PC-3 (cell line): ENCODE measurements at places on chromosomes 7 and 10. TPM values are rescaled to one million over a fixed set of nuclear protein-coding genes. Genes with fewer than 3 reads are reported as not detected.

Gene CCDC126
- 3.2 and 5.6 TPM in 2 replicates for total RNA-seq

Gene ADAM12
- 3.4 and 9.4 TPM in 2 replicates for total RNA-seq

Gene HOXA2
- total RNA-seq: 0.07 and 1.8 TPM in 2 replicates

Gene VPS37D
- total RNA-seq: 6.3 and 7.7 TPM in 2 replicates

Gene RBP3
- not detected in 2 replicates for total RNA-seq

Gene OR9A2
- total RNA-seq: not detected in 2 replicates

Gene GIMAP8
- total RNA-seq: not detected in 2 replicates

Gene OR2A12
- total RNA-seq: not detected in 2 replicates

Gene CDK14
- 6.6 and 8.2 TPM in 2 replicates for total RNA-seq

Gene IFIT2
- 6.9 and 8.6 TPM in 2 replicates for total RNA-seq

GRCh38 chr7:83984076-83984475 is 210.5 kb downstream of the SEMA3A start:
- DNase-seq: no peak

DNA sequence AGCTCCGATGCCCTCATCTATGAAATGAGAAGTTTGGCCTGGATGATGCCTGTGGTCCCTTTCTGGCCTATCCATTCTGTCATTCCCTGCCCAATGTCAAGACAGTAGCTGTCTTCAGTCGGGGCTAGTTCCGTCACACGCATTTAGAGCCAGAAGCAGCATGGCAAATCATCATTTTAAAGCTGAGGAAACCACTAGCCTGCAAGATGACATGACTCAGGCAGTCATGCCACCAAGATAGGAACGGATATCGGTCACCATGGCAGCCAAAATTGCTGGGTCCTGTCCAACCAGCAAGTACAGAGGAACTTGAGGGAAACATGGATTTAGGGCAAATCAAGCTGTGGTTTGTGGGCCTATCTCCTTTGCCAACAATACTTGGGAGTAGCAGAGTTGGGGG is 64.5 kb upstream of the MRLN start:
- DNase-seq: no peak

DNA sequence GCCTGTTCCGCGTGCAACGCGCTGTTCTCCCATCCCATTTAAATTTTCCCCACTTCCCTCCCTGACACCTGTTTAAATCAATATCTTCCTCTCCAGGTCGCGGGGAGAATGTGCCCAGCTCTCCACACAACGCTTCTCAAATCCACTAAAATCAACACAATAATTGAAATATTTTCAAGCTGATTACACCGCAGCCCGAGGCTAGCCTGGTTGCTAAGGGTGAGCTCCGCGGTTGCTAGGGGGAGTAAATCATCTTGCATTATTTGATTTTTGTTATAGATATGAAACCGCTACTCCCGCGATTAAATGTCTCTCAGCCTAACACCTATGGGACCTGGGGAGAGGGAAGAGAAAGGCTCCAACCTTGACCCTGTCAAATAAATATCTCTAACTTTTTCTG is 36.2 kb downstream of the UNCX start:
- peak; percentile 59 for DNase-seq

DNA sequence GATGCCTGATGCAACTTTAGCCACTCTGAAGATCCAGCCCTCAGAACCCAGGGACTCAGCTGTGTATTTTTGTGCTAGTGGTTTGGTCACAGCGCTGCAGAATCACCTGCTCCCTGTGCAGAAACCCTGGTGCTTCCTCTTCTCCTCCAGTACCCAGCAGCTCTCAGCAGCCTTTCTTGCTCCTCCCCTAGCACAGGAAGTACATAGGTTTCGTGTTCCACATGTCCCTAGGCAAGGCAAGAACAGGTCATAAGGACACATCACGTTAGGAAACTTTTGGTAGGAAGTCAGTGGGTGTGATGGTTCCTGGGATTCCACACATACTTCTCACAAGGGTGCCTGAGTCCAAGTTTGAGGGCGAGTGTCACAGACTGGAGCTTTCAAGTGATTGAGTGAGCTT is 167.9 kb upstream of the PRSS1 start:
- peak; percentile 38 for DNase-seq

GRCh38 chr7:101373812-101374614 is 11.3 kb downstream of the COL26A1 start:
- peak; percentile 16 for DNase-seq

- peak; percentile 49 for DNase-seq
Observed at GRCh38 chr7:104627516-104627915, 299.1 kb downstream of the LHFPL3 start.

DNA sequence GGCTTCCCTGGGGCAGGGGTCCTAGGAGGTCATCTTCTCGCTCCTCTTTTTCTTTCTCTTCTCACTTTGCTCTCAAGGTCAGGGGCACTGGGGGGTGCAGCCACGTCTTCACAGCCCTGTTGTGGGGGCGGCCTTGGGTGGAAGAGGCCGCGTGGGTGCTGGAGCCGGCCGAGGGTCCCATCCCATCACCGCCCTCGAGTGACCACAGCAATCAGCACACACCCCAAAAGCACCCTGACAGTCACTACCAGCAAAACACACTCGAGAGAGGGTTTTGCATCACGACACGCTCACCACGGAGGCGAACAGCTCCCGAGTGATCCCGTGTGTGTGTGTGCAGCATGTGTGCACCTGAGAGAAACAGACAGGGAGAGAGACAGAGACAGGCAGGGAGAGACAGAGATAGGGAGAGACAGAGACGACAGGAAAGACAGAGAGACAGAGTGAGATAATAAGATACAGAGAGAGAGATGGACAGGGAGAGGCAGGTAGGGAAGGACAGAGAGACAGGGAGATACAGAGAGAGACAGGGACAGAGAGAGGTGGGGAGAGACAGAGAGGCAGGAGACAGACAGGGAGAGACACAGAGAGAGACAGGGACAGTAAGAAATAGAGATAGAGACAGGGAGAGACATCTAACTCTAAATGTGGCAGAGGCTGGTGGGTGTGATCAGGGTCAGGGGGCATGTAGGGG is 100.9 kb downstream of the WDR37 start:
- DNase-seq: no peak

DNA sequence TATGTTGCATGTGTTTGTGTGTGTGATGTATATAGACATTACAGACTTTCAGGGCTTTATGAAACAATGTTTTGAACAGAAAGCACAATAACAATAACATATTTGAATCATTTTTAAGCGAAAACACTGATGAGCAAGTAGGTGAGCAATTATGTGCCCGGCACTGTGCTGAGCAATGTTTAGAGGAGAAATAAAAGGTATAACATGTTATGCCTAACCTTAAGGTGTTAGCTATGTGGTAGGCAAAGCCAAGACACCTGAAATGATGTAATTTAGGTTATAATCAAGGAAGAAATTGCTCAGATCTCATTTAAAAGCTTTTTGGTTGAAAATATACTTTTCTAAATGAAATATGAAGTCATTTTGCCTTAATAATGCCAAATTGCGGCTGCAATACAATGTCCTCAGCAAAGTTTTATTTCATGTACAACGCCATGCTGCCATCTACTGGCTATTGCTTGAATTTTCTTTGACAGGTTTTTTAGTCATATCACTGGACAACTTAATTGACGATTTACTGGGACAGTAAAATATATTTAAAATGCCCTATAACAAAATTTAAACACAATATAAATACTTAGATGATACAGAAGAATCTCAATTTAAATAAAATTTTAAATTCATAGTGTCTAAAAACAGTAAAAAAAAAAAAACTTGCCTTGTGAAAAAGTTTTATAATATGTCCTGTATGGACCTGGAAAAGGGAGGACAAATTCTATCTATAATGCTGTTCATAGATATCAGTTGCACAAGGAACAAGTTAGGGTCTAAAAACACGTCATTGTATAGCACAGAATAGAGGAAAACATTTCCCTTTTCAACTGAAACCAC is 131.1 kb upstream of the CDK1 start:
- DNase-seq: peak; percentile 98

- DNase-seq: peak; percentile 93
Observed at GRCh38 chr7:129569811-129570215, 41.7 kb upstream of the NRF1 start.

- DNase-seq: no peak
Observed at GRCh38 chr10:84177541-84178141, 4.0 kb downstream of the GPR15LG start.

GRCh38 chr10:89535171-89536012 is at the start of gene SLC16A12:
SLC16A12 (minus strand) TSS chr10:89535594; CDS start chr10:89462578, 73,016 bp downstream.
- no peak for DNase-seq

DNA sequence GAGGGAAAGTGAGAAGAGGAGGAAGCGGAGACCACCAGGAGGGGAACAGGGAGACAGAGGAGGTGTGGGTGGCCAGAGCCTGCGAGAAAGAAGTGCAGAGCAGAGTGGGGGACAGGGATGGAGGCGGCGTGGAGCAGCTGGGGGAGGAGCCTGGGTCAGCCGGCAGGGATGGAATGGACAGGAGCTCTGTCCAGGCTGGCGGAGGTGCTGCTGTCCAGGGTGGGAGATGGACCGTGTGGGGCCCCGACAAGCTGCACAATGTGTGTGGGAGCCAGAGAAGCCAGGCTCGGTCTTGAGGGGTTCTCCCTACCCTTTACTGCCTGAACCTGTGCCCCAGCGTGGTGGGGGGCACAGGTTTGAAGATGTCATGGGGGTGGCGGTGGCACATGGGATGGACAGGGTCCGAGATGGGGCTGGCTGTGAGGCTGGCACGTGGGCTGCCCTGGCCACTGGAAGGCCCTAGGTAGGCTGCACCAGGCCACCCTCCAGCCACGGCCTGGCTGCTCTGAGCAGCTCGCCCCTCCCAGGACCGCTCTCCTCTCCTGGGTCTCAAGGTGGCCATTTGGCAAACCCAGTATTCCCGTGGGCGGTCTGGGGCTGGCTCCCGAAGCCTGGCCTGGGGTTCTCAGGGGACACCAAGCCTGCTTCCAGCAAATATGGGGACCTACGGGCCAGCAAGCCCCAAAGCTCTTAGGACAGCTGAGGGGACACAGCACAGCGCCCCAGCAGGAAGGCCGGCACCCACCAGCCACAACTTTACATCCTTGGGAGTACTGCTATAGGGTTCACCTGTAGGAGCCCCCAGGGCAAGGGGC is 32.3 kb downstream of the YKT6 start:
- no peak for DNase-seq

DNA sequence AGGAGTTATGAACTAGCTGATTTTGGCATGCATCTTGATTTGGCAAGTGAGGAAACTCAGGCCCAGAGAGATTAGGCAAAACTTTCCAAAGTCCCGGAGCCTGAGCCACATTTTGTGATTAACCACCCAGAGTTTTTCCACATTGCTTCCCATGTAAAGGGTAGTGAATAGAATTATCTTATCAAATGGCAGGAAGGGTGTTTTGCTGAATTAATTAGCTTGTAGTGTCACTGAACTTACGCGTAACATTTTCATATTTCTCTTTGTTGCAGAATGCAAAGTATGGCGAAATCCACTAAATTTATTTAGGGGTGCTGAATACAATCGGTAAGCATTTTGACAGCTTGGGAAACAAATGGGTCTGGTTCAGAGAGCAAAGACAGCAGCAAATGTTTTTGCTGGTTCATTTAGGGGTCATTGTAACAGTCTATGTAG is 176.2 kb downstream of the ST7 start:
- no peak for DNase-seq

- no peak for DNase-seq
Observed at GRCh38 chr7:55148571-55148970, 129.8 kb downstream of the EGFR start.

DNA sequence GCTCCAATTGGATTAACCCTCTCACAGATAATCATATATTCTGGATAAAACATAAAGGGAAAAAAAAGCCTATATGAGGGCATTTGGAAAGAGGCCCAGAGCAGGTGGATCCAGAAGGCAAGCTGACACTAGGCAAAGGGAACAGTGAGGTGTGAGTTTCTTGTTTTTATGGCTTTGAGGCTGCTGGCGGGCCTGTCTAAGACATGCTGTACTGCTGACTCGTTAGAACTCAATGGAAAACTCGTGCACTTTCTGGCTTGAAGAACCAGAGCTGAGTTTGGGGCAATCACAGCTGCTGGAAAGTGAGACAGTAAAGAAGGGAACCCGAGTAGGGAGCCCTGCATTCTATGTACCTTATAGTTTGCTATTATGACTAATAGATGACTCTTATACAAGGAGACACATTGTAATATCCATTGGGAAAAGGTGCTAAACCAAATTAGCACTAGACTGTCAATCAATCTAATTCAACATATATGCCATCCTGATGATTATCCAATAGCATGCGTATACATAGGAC is 637.1 kb downstream of the GATA3 start:
- DNase-seq: peak; percentile 2

DNA sequence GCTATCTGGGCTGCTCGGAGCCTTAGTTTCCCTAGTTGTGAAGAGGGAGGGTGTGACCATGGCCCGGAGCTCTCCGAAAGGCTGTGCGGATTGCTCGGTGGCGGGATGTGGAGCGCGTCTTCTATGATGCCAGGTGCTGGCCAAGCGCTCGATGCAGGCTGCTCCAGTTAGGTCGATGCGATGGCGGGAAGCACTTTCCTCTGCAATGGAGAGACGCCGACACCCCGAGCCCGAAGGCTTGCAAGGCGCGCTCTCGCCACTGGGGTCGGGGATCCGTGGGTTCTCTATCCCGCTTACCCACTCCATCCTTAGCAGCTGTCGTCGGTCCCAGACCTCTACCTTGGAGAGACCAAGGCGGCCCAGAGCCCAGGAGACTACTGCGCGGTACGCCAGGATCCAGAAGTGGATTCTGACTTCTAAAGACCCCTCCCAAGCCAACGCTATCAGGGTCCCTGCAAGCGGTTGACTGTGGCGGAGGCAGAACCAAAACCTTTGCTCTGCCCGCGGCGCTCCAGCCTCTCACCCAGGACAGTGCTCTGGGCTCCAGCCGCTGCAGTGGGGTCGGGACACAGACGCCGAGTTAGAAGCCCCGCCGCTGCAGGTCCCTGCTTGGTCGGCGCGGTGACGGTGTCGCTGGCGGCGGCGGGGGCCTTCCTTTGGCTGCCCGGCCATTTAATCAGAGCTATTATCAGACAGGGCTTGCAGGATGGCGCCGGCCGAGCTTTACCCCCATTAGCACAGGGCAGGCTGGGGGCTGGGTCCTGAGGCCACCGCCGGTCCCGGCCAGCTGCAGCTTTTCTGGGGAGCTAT is 7.8 kb upstream of the TBX20 start:
- DNase-seq: no peak

DNA sequence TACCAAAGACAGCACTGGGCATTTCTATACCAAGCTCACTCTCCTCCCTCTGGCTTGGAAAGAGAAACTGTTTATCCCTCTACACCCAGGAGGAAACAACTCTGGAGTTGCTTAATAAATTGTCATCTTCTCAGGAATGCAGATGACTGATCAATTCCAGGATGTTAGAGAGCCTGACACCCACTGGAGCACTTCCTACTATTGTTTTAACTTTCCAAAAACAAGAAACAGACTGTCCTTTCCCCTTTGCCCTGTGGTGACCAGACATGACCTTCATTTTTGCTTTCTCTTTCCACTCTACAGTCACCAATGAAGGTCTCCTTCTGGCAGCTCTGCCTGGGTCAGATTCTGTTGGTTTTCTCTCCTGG is 19.6 kb downstream of the GIMAP4 start:
- DNase-seq: no peak
